Stimulated activated CD4-positive, alpha-beta T cell treated with anti-CD3 and anti-CD28 coated beads, TNF-alpha, amount 100 ng/mL, for 1 hour (primary cell): ENCODE measurements at places on chromosomes 13 and 19.

- no peak for DNase-seq
These were observed 49.3 kb downstream of the B3GLCT start for GRCh38 chr13:31248965-31249539.

DNA sequence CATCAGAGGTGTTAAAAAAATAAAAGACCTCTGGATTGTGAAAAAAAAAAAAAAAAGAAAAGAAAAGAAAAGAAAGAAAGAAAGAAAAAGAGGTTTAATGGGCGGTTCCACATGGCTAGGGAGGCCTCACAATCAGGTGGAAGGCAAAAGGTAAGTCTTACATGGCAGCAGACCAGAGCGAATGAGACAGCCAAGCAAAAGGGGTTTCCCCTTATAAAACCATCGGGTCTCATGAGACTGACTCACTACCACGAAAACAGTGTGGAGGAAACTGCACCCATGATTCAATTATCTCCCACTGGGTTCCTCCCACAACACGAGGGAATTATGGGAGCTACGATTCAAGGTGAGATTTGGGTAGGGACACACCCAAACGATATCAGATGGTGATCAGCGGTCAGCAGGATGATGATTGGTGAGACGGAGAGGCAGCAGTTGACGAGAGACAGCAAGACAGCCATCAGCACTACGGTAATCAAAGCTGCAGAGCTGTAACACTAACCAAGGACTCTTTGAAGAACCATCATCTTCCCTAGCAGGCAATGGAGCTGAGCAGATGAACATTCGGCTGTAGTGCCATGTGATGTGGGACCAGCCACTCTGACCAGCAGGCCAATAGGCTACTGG, 3.9 kb upstream of the CD209 start:
- DNase-seq = no peak

GRCh38 chr13:24128112-24128511, 32.4 kb upstream of the SPATA13 start:
- DNase-seq = no peak

- no peak for DNase-seq
These were observed 12.7 kb downstream of the FOXO1 start for GRCh38 chr13:40653527-40654318.

GRCh38 chr19:32053861-32054260, 291.5 kb upstream of the ZNF507 start:
- DNase-seq = no peak

DNA sequence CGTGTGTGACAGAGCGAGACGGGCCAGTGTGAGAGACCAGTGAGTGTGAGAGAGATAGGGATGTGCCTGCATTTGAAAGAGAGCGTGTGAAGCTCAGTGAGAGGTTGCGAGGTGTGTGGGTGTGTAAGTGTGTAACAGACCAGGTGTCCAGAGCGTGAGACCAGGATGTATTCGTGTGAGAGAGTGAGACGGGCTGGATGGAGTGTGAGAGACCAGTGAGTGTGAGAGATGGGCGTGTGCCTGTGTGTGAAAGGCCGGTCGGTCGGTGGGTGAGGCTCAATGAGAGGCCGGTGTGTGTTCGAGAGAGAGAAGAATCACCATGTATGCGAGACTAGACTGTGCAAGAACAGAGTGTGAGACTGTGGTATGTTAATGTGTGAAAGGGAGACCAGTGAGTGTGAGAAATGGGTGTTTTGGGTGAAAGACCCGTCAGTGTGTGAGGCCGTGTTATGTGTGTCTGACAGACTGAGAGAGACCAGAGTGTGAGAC, 679 bp downstream of the ZNF471 start:
- DNase-seq = no peak

DNA sequence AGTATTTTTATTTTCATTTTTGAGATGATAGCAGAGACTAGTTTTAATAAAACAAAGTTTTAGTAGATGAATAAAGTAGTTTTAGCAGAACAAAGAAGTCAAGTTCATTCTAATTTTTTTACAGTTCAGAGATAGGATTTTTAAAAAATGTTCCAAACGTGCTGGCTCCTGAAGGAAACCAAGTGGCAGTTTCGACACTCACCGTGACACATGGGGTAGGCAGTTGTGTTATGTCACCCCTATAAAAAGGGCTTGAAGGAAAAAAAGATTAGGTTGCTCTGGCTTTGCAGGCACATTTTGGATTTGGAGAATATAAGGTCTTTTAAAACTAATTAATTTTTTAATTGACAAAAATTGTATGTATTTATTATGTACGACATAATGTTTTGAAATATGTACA, 305.2 kb downstream of the NDFIP2 start:
- DNase-seq = no peak

DNA sequence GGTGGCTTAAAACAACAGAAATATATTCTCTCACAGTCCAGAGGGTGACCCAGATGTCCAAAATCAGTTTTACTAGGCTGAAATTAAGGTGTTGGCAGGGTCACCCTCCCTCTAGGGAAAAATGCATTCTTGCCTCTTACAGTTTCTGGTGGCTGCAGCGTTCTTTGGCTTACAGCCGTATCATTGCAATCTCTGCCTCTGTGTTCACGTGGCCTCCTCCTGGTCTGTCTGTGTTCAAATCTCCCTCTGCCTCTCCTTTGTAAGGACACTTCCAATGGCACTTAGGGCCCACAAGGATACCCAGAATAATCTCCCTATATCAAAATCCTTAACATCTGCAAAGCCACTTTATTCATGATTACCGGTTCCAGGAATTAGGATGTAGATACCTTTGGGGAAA, 21.1 kb downstream of the KCTD12 start:
- DNase-seq = no peak

DNA sequence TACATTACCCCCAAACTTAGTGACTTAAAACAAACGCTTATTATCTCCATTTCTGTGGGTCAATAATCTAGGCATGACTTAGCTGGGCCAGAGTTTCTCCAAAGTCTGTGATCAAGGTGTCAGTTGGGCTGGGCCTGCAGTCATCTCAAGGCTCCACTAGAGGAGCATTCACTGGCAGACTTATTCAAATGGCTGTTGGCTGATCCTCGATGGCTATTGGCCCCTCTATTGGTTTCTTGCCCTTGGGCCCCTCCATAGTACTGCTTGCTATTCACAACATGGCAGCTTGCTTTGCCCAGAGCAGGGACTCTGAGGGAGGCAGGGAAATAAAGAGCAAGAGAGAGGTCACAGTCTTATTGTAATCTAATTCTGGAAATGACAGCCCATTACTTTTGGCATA, 57.6 kb downstream of the RCBTB2 start:
- no peak for DNase-seq

DNA sequence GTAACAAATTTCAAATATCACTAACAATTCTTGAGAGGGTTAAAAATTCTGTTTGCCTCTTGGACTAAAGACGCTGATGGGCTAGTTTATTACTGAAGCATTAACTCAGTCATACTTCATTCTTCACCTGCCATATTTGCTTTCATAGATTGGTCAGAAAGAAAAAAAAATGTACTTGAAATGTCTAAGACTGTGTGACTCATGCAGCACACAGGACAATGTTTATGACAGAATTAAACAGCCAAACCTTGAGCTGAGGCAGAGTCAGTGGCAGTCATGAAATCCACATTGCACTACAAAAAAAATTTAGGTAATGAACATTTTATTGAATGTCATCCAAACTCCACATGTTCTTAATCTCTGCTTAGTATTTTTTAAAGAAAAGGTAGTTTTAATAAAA, 135.6 kb downstream of the PRR20E start:
- DNase-seq = no peak

GRCh38 chr13:75345193-75345592, 136.8 kb downstream of the TBC1D4 start:
- DNase-seq = no peak

DNA sequence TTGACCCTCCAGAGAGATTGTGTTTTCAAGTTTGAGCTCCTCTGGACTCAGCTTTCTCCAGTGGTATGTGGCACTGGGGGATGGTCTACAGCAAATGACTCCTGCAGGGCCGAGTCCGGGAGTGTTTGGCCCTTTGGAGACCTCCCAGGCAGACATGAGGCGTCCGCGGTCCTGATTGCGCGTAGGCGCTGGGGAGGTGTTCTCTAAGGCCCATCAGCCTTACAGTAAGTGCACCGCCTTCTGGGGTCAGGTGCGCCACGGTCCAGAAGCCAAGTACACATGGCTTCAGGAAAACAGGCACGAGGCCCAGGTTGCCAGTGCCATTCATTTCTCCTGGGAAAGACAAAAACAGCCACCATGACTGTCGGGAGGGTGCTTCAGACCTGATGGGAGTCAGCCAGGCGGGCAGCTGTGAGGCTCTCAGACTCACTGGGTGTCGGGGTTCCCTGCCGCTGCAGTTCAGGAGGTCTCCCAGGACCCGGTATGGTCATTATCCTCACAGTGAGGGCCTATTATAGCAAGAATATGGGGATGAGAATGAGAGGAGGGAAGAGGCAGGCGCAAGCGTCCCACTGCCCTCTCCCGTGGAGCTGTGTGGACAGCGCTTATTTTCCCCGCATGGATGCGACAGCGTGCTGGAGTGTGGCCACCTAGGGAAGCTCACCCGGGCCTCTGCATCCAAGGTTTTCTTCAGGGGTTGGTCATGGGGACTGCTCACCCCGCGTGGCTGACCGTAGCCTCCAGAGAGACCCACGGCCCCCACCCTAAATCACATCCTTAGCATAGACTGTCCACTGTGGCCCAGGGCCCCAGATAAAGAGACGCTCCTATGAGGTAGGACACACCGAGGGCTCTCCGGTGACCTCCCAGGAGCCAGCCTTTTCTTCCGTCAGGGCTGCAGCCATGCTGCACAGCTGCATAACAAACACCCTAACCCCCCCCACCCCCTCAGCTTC, 21.8 kb downstream of the CCDC8 start:
- no peak for DNase-seq

- no peak for DNase-seq
These were observed 17.6 kb upstream of the MIER2 start for GRCh38 chr19:362154-362553.

GRCh38 chr13:48251611-48252081, 18.6 kb downstream of the ITM2B start:
- DNase-seq = no peak

GRCh38 chr19:35141837-35142605, 1.0 kb upstream of the FXYD7 start:
- DNase-seq = no peak

DNA sequence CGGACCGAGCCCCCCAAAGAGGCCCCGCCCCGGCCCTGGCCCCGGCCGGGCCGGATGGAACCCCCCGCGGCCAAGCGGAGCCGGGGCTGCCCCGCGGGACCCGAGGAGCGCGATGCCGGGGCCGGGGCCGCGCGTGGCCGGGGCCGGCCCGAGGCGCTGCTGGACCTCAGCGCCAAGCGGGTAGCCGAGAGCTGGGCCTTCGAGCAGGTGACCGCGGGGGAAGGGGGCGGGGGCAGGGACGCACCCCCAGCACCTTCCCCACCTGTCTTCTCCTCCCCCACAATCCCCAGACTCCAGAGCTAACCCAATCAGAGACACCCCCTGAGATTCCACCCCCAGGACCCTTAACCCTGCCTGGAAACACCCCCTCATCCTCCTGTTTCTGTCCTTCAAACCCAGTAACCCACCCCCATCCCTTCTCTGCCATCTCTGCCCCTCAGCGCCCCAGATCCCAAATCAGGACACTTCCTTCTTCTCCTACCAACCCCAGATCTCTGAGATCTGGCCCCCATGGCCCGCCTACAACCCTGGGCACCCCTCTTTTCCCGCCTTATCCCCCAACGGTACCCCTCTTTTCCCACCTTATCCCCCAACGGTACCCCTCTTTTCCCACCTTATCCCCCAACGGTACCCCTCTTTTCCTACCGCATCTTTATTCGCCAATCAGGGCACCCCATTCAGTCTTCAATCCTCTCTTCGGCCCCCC, 505 bp downstream of the ZSWIM4 start:
- DNase-seq = no peak

GRCh38 chr13:109166804-109167203, 537.4 kb downstream of the MYO16 start:
- DNase-seq = no peak

GRCh38 chr13:40456397-40456953, 210.0 kb downstream of the FOXO1 start:
- no peak for DNase-seq

DNA sequence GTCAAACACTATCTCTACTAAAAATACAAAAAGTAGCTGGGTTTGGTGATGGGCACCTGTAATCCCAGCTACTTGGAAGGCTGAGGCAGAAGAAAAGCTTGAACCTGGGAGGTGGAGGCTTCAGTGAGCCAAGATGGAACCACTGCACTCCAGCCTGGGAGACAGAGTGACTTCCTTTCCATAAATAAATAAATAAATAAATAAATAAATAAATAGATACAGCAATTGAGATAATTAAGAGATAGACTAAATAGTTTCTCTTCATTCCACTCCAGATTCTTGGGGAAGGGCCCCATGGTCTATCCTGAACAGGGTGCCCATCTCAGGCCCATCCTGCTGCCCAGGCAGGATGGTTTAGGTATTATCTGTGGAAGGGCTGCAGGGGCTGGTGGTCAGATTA, 24.0 kb upstream of the FARP1 start:
- DNase-seq = no peak

DNA sequence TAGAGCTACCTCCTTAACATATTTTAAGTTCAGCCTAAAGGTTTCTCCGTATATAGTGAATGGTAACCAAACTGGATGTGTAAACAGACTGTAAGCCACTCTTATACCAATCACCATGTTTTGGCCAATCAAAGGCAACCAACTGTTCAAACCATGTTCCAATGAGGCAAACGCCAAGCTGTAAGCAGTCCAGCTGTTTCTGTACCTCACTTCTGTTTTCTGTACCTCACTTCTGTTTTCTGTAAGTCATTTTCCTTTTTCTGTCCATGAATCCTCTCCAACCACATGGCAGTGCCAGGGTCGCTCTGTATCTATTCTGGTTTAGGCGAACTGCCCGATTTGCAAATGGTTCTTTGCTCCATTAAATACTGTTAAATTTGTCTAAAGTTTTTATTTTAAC, 24.4 kb downstream of the COMMD6 start:
- DNase-seq = no peak

DNA sequence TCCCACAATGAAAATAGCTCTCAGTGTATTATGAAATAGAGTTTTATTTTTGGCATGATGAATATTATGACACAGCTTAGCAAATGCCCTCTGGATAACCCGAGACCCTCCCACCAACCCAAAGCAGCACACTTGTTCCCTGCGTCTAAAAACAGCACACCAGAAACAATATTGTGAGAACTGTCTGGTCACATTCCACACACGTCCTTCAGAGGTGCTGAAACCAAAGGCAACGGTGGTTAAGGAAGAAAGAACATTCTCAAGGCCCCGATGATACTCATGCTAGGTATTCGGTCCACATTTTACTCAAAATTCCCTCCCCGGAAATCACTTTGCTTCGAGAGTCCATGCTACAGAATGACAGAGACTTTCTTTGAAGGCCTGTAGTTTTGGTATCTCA, 156.7 kb downstream of the SLC7A1 start:
- DNase-seq = no peak

DNA sequence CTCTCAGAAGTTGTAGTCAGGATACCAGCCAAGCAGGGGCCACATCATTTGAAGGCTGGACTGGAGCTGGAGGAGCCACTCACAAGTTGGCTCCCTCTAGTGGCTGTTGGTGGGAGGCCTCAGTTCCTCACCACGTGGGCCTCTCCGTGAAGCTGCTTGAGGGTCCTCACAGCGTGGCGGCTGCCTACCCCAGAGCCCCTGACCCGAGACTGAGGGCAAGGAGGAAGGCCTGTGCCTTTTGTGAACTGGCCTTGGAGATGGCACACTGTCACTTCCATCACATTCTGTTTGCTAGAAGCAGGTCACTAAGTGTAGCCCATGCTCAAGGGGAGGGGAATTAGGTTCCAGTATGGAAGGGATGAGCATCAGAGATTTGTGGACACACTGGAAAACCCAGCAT, 14.6 kb downstream of the GNA11 start:
- DNase-seq = peak; percentile 44
